ENCODE measurements at places on chromosomes 11 and 22.

DNA sequence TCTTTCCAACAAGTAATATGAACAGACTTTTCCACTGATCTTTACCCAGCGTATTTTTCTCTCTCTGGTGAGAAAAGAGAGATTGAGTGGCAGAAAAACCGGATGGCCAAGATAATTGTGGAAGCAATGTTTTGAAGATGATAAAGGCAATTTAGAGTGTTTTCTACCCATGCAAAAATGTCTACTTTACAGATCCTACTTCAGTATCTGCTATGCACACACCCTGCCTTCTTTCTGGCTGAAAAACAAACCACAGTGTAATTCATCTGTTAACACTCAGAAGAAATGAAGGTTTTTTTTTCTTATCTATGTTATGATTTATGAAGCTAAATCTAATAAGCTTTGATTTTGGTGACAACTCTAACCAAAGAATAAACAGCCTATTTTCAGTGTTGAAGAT, 56.8 kb downstream of the SLC5A12 start:
- DNase-seq = no peak

- DNase-seq = no peak
Measured at GRCh38 chr11:86155200-86155844, 86.4 kb upstream of the PICALM start.

DNA sequence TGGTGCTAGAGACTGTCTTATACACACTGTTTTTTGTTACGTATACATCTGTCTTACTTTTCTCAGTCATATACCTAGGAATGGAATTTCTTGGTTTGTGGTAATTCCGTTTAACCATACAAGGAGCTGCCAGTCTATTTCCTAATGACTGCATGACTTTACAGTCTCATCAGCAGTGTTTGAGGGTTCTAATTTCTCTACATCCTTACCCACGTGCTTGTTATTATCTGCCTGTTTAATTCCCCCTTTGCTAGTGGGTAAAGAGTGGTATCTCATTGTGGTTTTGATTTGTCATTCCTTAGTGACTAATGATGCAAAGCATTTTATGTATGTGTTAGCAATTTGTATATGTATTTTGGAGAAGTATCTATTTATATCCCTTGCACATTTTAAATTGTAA, 1008.0 kb downstream of the FAM181B start:
- DNase-seq = no peak

- DNase-seq = peak; percentile 64
Measured at GRCh38 chr11:119481021-119481666, 58.2 kb upstream of the THY1 start.

DNA sequence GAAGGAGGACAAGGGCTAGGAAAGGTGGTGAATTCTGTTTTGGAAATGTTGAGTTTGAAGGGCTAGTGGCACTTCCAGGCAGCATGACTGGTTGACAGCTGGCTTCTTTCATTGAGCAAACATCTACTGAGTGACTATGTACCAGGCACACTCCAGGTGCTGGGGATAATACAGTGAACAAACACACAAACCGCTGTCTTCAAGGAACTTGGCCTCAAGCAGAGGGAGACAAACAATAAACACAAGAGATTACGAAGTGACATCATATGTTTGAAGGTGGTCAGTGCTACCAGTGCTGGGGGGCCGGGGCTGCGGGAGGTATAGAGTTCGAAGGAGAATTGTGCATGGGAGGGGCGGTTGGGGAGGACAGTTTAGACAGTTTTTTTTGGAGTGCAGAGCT, 197.0 kb upstream of the SORL1-AS1 start:
- DNase-seq = no peak

- DNase-seq = no peak
Measured at GRCh38 chr11:128095466-128095981, 491.8 kb downstream of the ETS1 start.

DNA sequence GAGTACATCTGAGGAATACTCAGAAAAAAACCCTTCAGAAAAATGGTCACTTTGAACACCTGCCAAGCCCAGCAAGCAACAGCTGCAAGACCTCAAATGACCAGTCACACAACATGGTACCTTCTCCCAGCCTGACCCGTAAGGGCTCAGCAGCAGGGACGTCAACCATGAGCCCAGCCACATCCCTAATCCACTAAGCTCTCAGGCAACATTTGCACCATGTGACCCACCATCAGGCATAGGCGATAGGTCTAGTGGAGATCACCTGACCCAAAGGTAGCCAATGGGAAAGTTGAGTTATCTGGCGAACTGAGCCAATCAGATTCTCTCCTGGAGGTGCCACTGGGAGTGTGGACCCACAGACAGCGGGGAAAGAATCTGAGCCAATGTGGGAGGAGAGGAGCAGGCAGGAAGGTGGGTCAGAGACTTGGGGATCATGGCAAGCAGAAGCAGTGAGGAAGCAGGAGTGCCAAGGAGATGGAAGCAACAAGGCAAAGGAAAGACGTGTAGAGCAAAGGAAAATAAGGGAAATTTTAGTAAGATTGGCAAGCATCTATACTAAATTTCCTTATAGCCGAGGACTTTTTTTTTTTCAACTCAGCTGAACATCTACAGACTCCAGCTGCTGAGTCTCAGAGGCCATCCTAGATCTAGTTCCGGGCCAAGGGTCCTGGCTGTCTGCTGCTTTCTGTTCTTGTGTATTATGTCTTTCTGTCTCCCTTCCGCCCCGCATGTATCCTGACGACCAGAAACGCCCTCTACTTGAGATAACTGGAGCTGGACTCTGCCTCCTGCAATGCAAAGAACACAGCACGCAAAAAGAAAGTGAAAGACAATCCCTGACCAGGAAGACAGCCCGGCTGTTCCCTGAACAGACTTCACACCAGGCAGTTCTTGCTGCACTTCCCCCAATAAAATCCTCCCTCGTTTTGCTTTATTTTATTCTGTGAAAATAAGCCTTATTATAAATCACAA, 11.0 kb upstream of the PLAAT2 start:
- no peak for DNase-seq

GRCh38 chr22:19516378-19517170, 7.6 kb downstream of the CLDN5 start:
- no peak for DNase-seq

- DNase-seq = peak; percentile 70
Measured at GRCh38 chr22:37544955-37545702, 15.2 kb upstream of the CDC42EP1 start.

- peak; percentile 20 for DNase-seq
Measured at GRCh38 chr11:132405728-132406127, 1035.3 kb downstream of the NTM start.

DNA sequence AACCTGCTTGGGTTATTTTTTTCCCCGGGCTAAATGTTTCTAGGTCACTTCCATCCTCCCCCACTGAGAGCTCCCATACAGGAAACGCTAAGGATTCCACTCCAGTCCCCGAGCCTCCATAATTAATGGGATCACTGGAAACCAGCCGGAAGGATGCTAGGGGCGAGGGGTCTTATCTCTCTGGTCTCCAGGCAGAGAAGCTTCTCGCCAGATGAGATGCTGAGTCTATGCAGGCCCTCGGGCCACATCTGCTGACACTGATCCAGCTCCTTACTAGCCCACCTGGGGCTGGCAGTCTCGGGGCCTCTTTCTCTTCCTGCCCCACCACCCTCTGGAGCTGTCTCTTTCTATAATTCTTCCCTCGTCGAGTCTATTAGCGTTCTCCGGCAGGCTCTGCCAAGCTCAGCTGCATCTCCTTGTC, 125.9 kb upstream of the SYT13 start:
- no peak for DNase-seq

GRCh38 chr11:25710975-25711374, 621.0 kb upstream of the ANO3 start:
- DNase-seq = no peak

DNA sequence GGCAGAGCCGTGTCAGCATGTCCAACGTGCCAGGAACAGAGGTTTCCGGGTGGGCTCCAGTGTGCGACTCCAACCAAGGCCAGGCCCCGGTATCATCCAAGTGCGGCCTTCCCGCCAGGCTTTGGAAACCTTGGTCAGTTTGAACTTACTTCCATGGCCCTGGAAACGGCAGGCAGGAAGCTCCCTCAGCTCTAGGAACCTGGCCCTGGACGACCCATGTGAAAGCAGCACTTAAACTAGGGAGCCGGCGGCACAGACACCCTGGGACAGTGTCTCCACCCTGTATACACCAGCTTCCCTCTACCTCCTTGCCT, 65.2 kb downstream of the MYH9 start:
- no peak for DNase-seq

- DNase-seq = no peak
Measured at GRCh38 chr11:88355887-88356286, 18.4 kb upstream of the CTSC start.

DNA sequence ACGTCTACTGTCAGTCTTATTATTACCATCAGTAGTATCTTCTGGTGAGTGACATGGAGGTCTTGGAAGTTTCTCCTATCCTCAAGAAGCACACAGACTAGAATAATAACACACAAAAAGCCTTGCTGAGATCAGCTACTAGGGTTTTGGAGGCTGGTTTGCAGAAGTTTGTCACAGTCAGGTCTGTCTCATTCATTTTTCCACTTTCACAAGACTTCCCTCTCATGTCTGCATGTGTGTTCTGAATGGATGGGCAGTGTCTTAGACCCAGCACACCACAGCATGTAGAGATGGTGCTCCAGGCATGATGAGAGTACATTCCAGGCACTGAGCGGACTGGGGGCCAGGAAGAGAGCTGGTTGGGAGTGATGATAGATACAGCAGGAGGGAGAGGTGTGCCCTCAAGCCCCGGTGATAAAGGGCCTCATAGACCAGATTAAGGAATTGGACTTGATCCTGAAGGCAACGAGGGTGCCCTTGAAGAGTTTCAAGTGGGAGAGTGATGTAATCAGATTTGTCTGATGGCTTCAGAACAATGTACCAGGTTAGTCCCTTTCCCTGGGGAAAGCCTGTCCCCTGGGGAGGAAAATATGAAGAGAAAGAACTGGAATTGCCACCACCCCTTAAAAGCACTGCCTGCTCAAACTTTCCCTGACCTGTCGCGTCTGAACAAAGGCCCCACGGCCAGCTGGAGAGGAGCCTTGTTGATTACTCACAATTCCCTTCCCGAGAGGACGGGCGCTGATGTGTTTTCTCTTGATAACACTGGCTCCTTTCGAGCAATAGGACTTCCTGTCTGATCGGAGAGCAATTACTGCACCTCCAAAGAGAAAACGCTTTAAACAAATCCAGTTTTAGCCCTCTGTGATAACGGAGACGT, 45.1 kb upstream of the LMO2 start:
- no peak for DNase-seq

DNA sequence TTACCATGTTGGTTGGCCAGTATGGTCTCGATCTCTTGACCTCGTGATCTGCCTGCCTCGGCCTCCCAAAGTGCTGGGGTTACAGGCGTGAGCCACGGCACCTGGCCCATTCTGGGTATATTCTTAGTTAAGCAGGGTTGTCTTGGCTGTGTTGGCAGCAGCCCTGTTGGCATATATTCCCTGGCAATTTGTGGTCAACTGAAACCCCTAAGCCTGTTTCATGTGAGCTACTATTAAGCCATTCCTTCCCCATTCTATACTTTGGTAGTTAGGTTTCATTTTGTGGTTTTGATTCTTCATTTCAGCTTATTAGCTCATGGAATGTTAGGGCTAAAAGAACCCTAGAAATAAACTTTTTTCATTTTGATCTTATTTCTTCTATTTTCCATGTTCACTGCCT, 22.2 kb upstream of the IL18BP start:
- no peak for DNase-seq

- DNase-seq = no peak
Measured at GRCh38 chr22:29073618-29074275, 912 bp downstream of the KREMEN1 start.

Data from NT2/D1 (cell line).